ENCODE measurements at places on chromosomes 12 and 14.

DNA sequence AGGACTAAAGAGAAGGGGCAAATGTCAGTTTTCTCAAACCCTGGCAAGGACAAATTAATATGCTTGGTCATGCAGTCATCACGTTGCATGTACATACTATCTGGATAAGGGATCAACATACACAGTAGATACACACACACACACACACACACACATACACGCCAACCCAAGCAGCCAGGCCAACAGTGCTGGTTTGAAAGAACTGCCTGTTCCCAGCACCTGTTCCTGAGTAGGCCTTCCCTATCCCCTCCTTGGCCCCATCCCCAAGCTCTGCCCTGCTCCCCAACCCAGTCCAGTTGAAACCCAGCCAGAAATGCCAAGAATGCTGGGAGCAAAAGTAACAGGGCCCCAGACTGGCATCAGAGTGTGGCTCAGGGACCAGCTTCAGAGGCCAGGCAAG lies 4.4 kb downstream of the ITGA7 start:
- no peak for DNase-seq

- no peak for DNase-seq
Measured at GRCh38 chr14:105528586-105529318, 2.4 kb downstream of the TMEM121 start.

- DNase-seq: no peak
Measured at GRCh38 chr14:71358209-71358931, 451.1 kb downstream of the PCNX1 start.

DNA sequence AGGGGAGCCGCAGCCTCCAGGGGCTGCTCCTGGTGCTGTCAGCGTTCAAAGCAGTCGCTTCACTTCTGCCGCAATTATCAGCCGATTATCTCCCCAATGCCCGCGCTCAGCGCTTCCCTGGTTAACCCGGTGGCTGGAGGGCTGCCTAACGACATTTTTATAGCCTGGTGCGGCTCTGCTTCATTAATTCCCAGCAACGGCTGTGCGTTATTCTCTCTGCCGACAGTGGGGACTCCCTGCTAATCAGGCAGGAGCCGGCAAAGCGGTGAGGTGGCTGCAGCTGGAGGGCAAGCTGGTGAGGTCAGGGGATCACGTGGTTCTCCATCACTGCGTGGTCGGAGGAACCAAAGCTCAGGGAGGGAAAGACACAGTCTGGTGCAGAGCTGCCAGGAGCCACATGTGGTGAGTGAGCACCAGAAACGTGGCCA lies 62.9 kb downstream of the GLRX5 start:
- DNase-seq: no peak
